GM03348 (cell line): ENCODE measurements at places on chromosomes 6 and 20.
A peak's percentile ranks its signal among the peaks of the same experiment; 100 is the strongest.

- DNase-seq = no peak
These were observed 39.7 kb upstream of the ASIP start for GRCh38 chr20:34201531-34201930.

GRCh38 chr6:14655201-14656061 lies 537.9 kb downstream of the CD83 start:
- DNase-seq = no peak

GRCh38 chr6:158058171-158058651 lies 76.5 kb downstream of the SYNJ2 start:
- DNase-seq = peak; percentile 58

- no peak for DNase-seq
These were observed 107.4 kb downstream of the TRIM27 start for GRCh38 chr6:28816339-28816908.

DNA sequence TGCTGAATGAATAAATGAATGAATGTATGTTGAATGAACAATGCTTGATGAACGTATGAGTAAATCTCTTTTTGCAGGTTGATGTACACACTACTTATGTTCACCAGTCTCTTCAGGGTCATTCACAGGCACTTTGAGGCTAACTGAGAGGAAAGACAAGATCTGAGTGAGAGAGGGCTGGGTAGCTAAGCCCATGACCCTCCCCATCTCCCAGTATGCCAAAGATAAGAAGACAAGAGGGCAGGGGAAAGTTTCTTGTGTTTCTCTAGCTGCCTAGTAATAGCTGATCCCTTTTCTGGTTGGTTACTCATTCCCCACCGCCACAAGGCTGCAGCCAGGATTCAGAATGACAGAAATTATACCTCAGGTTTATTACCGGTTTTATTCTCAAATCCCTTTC lies 90.7 kb downstream of the CEP57L1 start:
- no peak for DNase-seq

DNA sequence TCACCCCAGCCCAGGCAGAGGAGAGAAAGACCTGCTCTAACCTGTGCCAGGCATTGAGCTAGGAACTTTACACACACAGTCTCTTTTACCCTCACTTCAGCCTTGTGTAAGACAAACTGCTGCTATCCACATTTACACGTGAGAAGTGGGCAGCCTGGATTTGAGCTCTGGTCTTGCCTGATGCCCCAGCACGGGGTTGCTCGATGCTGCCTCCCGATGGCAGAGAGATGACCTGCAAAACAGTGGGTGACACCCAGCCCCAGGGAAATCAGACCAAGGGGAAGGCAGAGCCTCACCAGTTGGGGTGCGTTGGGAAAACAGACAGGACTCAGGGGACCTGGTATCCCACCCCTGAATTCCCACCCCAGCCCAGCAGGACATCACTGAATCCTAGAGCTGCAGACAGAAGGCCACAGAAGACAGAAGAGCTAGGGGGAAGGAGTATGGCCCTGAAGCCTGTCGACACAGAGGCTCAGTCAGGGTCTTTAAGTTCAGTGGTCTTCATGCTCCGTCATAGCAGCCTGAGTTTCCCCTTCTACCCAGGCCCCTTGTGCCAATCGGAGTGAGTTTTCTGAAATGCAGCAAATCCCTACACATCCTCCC lies 990 bp downstream of the BPI start:
- peak; percentile 80 for DNase-seq
